ENCODE measurements at places on chromosomes 11 and 22.

GRCh38 chr11:129144256-129144655 is 47.9 kb downstream of the ARHGAP32 start:
- no peak for DNase-seq

DNA sequence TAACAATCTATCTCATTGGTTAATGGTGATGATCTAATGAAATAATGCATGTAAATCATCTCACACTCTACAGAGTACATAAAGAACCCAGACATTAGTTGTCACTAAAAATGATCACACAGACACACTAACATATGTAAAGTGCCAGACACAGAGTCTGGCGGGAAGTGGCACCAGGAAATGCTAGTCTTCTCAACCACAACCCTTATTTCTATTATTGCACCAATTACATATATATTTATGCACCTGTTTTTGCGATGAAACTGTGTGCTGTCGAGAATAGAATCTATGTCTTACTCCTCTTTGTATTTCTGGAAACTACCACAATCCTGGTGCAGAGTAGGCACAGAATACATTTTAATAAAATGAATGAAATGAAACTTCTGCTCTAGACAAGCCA is 25.9 kb upstream of the POU2AF3 start:
- no peak for DNase-seq

GRCh38 chr11:6319704-6320410 is 444 bp downstream of the CAVIN3 start:
- no peak for DNase-seq

GRCh38 chr11:58829786-58830185 is 14.7 kb downstream of the GLYATL2 start:
- no peak for DNase-seq

- no peak for DNase-seq
These were observed 89.0 kb upstream of the GRK3 start for GRCh38 chr22:25475257-25476022.

- DNase-seq, result no peak
These were observed 50.5 kb downstream of the SMCO4 start for GRCh38 chr11:93492464-93493251.

DNA sequence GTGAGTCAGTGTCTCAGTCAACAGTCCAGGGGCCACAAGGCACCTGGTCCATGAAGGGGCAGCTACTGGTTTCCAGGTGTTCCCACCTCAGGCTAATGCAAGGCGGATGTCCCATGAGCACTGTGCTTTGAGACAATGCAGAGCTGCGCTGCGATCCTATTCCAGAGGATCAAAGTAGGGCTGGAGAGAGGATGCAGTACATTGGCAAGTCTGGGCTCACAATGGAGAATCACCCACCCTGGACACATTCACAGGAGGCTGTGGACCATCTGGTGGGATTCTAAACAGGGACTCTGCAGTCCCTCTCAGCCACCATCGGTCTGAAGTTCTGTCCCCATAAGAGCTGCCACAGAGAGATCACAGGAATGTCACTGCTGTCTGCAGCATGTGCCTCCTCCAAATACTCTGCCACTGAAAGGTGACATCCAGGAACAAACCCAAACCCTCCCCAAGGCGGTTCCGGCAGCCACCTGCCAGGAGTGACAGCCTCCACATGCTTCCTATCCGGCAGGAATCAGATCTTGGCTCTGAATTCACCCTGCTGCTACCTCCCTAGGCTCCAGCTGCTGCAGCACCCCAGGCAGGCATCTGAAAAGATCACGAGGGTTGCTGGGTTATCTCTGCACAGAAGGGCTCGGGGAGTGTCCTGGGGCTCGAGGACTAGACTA is 45.3 kb upstream of the SERPIND1 start:
- no peak for DNase-seq

DNA sequence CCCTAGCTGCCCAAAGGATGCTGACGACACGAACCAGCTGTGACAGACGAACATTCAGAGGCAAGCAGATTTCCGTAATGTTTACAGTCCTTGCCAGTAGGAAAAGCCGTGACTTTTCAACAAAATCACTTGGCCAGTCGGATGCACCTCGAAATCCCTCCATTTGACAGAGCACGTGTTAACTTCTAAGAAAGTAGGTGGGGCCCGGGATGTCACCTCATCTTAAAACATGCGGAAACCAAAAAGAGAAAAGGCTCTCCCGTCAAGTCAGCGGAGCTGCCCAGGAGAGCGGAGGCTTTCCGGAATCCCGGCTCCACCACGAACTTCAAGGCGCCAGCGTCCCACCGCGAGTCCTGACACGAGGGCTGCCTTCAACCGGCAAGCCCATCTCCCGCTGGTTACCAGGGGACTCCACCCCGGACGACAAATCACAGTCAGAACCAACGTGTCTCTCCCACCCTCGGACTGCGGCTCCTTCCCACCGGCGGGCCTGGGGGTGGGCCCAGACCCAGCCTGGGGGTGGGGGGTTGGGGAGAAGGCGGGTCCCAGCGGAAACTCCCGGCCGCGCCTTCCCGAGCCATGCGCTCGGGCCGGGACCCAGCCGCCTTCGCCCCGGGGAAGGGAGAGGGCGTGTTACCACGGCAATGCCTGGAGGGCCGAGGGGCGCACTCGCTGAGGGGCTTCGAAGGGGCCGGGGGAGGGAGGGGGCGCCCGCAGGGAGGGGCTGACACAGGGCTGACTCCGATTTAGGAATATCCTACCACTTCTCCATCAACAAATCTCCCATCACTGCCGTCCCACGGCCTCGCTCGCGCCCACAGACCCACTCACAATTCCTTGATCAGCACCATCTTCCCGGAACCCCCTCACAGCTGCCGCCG is 475 bp downstream of the PITPNB start:
- DNase-seq, result peak; percentile 20

DNA sequence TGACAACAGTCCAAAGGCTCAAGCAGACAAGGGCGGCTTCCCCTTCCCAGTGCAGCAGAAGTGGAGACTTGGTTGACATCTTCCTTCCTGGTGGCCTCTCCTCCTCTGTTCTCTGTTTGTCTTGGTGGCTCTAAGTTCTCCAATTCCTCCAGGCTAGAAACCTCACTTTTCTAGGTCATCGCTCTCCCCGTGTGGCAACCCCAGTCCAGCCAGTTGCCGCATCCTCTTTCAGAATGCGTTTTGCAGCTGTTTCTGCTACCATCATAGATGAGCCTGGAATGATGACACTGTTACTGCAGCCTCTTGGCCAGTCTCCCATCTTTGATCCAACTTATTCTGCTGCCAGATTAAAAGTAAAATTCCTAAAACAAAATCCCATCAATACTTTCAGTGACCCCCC is 201.5 kb downstream of the TRIM29 start:
- DNase-seq, result no peak

- DNase-seq, result no peak
These were observed 237.5 kb downstream of the MIAT start for GRCh38 chr22:26894766-26895485.

GRCh38 chr11:102431404-102431803 is 21.2 kb downstream of the TMEM123 start:
- no peak for DNase-seq

- no peak for DNase-seq
These were observed 6.2 kb downstream of the PANX1 start for GRCh38 chr11:94134651-94135512.

DNA sequence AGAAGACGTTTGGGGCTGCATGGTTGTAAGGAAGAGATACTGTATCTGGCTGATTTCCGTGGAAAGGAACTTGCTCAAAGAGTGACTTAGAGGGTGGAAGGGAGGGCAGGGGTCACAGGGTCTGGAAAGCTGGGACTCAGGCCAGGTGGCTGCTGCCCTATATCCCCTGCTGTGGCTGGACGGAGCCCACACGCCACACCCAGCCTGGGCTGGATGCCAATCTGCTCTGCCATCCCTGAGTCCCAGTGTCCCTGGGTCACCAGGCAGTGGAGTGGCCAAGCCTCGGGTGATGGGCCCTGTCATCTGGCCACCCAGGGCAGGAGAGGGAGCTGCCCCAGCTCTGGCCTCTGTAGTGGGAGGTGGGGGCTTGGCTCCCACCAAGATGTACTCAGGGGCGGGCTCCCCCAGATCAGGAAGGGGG is 26.5 kb upstream of the KRTAP5-7 start:
- DNase-seq, result no peak

GRCh38 chr22:24401931-24402367 is 25.4 kb upstream of the ADORA2A start:
- no peak for DNase-seq

DNA sequence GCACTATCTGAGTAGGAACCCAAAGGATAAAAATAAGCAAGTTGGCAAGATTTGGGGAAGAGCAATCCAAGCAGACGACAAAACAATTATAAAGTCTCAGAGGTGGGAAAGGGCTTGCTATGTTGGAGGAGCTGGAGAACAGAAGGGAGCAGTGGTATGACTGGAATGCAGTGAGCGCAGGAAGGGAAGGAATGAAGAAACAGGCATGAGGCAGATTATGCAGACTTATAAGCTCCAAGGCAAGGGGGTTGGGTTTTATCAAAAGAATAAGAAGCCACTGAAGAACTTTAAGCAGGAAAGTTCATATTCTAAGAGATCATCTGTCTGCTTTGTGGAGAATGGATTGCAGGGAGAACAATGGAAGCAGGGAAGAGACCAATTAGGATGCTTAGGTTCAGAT is 31.7 kb downstream of the PGM2L1 start:
- DNase-seq, result no peak

- no peak for DNase-seq
These were observed 72.8 kb upstream of the CCND1 start for GRCh38 chr11:69567951-69568808.

GRCh38 chr11:2837651-2838050 is 47.9 kb downstream of the CDKN1C start:
- DNase-seq, result no peak

GRCh38 chr11:35605706-35606105 is 12.6 kb upstream of the FJX1 start:
- DNase-seq, result no peak

DNA sequence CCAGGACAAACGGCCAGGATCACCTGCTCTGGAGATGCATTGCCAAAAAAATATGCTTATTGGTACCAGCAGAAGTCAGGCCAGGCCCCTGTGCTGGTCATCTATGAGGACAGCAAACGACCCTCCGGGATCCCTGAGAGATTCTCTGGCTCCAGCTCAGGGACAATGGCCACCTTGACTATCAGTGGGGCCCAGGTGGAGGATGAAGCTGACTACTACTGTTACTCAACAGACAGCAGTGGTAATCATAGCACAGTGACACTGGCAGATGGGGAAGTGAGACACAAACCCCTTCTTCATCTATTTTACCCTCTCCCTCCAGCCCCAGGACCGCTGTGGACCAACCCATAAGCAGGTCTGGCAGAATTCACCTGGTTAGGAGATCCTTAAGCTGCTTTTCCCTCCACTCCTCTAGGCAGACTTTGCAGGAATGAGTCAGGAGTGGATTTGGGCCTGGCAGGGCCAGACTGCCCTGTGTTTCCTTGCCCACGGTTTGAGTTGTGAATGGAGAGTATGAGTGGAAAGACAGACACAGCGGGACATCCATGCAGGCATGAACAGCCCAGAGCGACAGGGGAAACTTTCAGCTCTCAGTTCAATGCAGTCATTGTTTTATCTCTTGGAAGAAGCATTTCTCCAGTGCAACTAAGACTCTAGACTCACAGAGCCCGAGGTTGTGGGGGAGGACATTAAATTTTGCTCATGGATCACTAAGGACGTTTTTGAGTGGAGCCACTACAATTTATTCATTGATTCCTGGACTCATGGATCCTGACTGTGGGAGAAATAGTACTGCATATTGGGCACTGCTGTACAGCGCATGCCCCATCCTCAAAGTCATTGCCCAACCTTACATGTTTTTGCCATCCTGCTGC is 75.3 kb upstream of the IGLL5 start:
- no peak for DNase-seq

DNA sequence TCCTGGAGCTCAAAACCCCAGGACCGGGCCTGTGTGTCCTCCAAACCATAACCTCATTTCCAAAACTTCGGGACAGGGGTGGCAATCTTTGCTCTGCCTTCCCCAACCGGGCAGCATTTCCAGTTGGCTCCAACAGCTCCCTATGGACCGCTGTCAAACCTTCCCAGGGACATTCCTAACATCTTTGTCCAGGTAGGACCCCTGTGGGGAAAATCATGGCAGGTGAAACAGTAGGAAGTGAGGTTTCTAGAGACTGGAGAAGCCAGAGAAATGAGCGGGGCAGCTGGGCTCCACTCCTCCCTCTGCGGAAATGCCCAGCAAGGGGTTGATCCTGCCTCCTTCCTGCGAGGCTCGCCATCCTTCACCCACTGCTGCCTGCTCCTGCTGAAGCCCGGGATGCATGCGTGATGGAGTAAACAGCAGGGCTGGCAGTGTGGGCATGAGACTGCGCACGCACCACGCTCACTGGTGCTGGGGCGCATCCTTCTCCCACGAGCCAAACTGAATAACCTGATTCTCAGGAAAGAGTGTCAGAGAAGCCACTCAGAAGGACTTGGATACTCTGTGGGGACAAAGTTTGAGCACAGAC is 136.4 kb downstream of the BUD13 start:
- no peak for DNase-seq

DNA sequence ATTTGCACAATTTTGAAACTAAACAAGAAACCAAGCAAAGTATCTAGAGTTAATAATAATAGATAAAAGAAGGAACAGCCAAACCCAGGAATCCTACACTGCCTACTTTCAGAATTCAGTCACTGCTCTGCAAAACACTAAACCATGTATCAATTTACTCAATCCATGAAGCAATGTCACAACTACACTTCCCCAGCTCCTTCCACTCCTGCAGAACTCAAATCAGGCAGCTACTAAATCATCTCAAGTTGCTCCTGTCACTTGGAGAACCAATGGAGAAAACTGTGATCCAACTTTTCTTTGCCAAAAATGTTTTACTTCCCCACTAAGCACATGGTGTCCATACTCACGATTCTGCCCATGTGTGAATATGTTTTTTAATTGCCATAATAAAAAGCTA is 24.9 kb upstream of the C11orf58 start:
- DNase-seq, result no peak

- no peak for DNase-seq
These were observed 115.6 kb downstream of the FANCF start for GRCh38 chr11:22510010-22510409.

- no peak for DNase-seq
These were observed 4.8 kb upstream of the ARHGEF12 start for GRCh38 chr11:120331301-120331996.

- no peak for DNase-seq
These were observed 20.4 kb downstream of the BIRC2 start for GRCh38 chr11:102367364-102367763.

GRCh38 chr11:20035701-20036601 is 124.3 kb downstream of the DBX1 start:
- no peak for DNase-seq

GRCh38 chr22:45179276-45180049 is 15.7 kb downstream of the NUP50 start:
- DNase-seq, result no peak

- DNase-seq, result no peak
These were observed 32.1 kb upstream of the CLPB start for GRCh38 chr11:72466410-72466809.

DNA sequence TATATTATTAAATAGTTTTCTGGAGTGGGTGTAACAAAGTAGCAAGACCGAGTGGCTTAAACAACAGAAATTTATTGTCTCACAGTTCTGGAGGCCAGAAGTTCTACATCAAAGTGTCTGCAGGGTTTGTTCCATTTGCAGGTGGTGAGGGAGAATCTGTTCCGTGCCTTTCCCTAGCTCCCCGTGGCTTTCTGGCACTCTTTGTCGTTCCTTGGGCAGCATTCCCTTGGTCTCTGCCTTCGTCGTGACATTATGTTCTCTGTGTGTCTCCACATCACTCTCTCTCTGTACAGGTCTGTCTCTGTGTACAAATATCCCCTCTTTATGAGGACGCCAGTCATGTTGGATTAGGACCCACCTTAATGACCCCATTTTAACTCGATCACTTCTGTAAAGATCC is 38.2 kb downstream of the LDLRAD3 start:
- DNase-seq, result no peak

- DNase-seq, result no peak
These were observed 418.7 kb upstream of the CADM1 start for GRCh38 chr11:115922876-115923275.

All from activated T-helper 1 cell treated with Interleukin-2 at 50 U/mL for 16 hours (primary cell).